ENCODE measurements at places on chromosomes 16 and 17.

GRCh38 chr17:76540381-76541300 lies 797 bp downstream of the PRCD start:
- no peak for DNase-seq
- no peaks in the 10 kb centered on the region for H3K4me1 ChIP-seq
- H3K4me3 ChIP-seq = no peak overlapping the region
- H3K27ac ChIP-seq = no peak overlapping the region
- peaks cover 22% of the 10 kb centered on the region for H3K27me3 ChIP-seq

DNA sequence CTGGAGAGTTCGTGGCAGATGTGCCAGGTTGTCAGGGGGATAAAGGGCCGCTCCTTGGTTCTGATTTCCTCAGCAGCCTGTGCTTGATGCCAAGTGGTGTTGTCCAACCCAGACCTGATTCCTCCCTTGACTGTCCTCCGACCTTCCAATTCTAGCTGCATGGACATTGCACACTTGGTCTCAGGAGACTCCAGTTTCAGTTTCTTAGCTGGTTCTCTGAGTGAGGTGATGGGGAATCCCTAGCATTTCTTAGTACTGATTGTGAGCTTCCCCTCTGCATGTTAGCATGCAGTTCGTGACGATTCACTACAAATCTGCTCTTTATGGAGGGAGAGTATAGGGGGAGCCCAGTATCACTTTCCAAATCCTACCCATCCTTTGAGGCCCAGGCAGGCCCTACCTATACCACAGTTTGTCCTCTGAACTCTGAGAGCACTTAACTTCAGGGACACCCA lies 12.4 kb upstream of the CCR7 start:
- no peak for DNase-seq
- H3K27ac ChIP-seq = no peak overlapping the region
- H3K4me1 ChIP-seq = peaks cover 63% of the 10 kb centered on the region
- no peaks in the 10 kb centered on the region for H3K27me3 ChIP-seq
- H3K36me3 ChIP-seq = no peaks in the 10 kb centered on the region

DNA sequence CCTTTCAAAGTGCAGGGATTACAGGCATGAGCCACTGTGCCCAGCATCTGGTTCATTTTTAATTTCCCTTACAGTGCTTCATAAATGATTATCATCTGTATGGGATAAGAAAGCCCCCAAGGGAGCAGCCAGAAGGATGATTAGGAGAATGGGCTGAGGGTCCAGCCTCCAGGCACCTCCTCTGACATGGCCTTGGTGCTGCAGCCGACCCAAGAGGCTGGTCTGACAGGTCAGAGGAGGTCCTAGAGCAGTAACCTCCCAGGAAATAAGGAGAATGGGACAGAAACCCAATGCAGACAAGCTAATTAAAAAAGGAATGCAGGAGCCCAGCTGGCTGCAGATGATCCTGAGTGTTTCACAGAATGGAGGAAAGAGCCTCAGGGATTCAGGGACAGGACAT lies 29.0 kb downstream of the MRC2 start:
- no peak overlapping the region for H3K4me3 ChIP-seq
- no peak overlapping the region for H3K27ac ChIP-seq
- no peak for DNase-seq
- H3K27me3 ChIP-seq = no peaks in the 10 kb centered on the region
- peaks cover 11% of the 10 kb centered on the region for H3K4me1 ChIP-seq

GRCh38 chr17:35021520-35022380 lies 41.4 kb downstream of the LIG3 start:
- DNase-seq = no peak
- H3K4me1 ChIP-seq = peaks cover 35% of the 10 kb centered on the region
- peaks cover 29% of the 10 kb centered on the region for H3K36me3 ChIP-seq

DNA sequence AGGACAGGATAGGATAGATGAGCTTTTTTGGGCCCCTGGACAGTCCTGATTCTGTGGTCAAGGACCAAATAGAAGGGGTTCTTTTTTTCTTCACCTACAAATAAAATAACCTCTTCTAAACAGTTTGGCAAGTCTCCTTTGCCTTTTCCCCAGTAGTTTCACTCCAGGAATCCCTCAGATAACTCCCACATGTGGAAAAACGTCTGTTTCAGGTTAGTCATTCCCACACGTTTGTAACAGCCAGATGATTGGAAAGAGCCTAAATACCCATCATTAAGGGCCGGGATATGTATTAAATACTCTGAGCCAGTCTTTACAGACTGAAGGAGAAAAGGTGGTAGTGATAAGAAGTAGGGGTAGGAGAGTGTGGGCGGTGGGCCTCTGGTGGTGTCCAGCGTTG lies 58.3 kb downstream of the PLD6 start:
- peaks cover 37% of the 10 kb centered on the region for H3K36me3 ChIP-seq
- peaks cover 6% of the 10 kb centered on the region for H3K4me1 ChIP-seq
- no peak overlapping the region for H3K27ac ChIP-seq
- DNase-seq = no peak
- H3K4me3 ChIP-seq = no peak overlapping the region

DNA sequence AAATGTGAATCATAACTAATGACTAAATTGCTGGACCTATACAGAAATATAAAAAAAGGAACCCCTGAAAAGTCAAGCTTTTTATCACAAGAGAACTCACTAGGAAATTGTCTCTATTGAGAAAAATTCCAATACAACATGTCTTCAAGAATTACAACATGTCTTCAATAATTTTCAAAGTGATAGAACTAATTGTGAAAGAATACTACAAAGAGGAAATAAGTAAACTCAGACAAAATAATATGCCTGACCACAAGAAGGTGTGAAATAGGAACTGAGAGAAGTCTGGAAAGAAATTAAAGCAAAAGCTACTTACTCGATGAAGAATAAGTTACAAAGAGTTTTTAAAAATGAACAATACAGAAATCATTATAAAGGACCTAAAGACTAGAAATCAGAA lies 29.9 kb upstream of the OR1G1 start:
- no peaks in the 10 kb centered on the region for H3K4me1 ChIP-seq
- H3K4me3 ChIP-seq = no peak overlapping the region
- H3K27me3 ChIP-seq = no peaks in the 10 kb centered on the region
- no peak overlapping the region for H3K27ac ChIP-seq
- DNase-seq = no peak

DNA sequence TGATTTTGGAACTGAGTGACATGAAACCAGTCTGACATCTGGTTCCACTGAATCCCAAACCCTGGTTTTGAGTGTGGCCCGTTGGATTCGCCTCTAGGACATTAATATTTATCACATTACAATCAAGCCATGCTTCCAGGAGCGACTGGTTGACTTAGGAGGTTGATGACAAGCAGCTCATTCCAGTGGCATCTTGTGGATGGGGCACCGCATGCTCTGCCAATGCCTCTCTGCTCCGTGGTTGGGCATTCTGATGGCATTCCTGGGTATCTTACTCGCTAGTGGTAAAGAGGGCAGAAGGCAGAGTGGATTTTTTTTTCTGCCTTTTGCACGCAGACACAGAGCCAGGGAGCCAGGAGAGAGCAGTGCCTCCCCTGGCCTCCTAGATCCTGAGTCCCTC lies 31.4 kb downstream of the CACNG4 start:
- no peak overlapping the region for H3K27ac ChIP-seq
- H3K4me3 ChIP-seq = no peak overlapping the region
- no peak for DNase-seq
- H3K4me1 ChIP-seq = no peaks in the 10 kb centered on the region

DNA sequence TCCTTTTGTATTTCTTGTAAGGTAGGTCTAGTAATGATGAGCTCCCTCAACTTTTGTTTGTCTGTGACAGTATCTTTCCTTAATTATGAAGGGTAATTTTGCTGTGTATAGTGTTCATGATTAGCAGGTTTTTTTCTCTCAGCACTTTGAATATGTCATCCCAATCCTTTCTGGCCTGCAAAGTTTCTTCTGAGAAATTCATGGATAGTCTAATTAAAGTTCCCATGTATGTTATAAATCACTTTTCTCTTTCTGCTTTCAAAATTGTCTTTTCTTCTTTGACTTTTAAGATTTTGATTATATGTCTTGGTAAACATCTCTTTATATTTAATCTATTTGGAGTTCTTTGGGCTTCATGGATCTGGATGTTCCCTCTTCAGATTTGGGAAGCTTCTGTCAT lies 54.3 kb upstream of the ZKSCAN2 start:
- H3K4me3 ChIP-seq = no peak overlapping the region
- no peaks in the 10 kb centered on the region for H3K27me3 ChIP-seq
- H3K36me3 ChIP-seq = no peaks in the 10 kb centered on the region
- no peaks in the 10 kb centered on the region for H3K4me1 ChIP-seq

DNA sequence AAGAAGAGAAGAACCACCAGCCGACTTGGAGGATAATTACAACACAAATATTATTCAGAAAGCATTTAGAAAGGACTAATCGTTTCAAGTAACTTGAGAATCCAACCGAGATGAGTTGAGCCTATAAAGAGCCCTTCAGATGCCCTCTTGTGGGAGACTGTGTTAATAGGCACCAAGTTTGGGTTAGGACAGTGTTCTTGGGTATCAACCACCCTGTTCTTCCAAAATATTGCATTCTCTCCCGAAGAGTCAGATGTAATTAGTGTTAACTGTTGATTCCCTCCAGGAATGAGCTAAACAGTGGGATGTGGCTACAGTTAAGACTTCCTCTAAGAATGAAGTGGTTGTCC lies 87.8 kb upstream of the NOL11 start:
- no peaks in the 10 kb centered on the region for H3K4me1 ChIP-seq
- H3K27me3 ChIP-seq = no peaks in the 10 kb centered on the region

GRCh38 chr17:72099919-72100318 lies 20.9 kb upstream of the SOX9 start:
- H3K36me3 ChIP-seq = no peaks in the 10 kb centered on the region
- no peaks in the 10 kb centered on the region for H3K27me3 ChIP-seq
- no peak overlapping the region for H3K27ac ChIP-seq
- DNase-seq = no peak
- H3K4me1 ChIP-seq = no peaks in the 10 kb centered on the region
- no peak overlapping the region for H3K4me3 ChIP-seq
